Activated CD4-positive, alpha-beta T cell treated with anti-CD3 and anti-CD28 coated beads for 36 hours (primary cell): ENCODE measurements at places on chromosomes 7 and 10. TPM values are rescaled to one million over a fixed set of nuclear protein-coding genes. Genes with fewer than 3 reads are reported as not detected.

The ZCCHC24 gene
- 0.53 TPM for total RNA-seq

The NIPSNAP2 gene
- total RNA-seq = 60.5 TPM

The AKR1D1 gene
- not detected for total RNA-seq

The NRAP gene
- total RNA-seq = not detected

The TAS2R4 gene
- total RNA-seq = 0.62 TPM

The MYPN gene
- not detected for total RNA-seq

The SPDYE8 gene
- total RNA-seq = not detected

The SH2B2 gene
- total RNA-seq = 2.7 TPM

The SRRM3 gene
- not detected for total RNA-seq

The SEMA3D gene
- not detected for total RNA-seq

The TSPAN12 gene
- not detected for total RNA-seq

The JCAD gene
- total RNA-seq = not detected

The MAGI2 gene
- total RNA-seq = 0.05 TPM

The TMEM130 gene
- 0.23 TPM for total RNA-seq

The CPA4 gene
- not detected for total RNA-seq

The PDZD7 gene
- total RNA-seq = 0.28 TPM

The CCDC3 gene
- 0.18 TPM for total RNA-seq

The AVL9 gene
- total RNA-seq = 37.4 TPM

The MYO1G gene
- total RNA-seq = 369 TPM

The AKR1B15 gene
- not detected for total RNA-seq

The SLC18A3 gene
- total RNA-seq = not detected

The ACHE gene
- 0.09 TPM for total RNA-seq

The SYT15B gene
- 0.05 TPM for total RNA-seq

The SLC16A9 gene
- total RNA-seq = 1.4 TPM

The CREB5 gene
- 0.50 TPM for total RNA-seq

The SKIDA1 gene
- 0.54 TPM for total RNA-seq

The WNT8B gene
- total RNA-seq = 0.40 TPM

The TMEM248 gene
- 70.5 TPM for total RNA-seq

The MMD2 gene
- not detected for total RNA-seq

The AFAP1L2 gene
- 2.0 TPM for total RNA-seq

The TLX1 gene
- not detected for total RNA-seq

The TYW1B gene
- 3.9 TPM for total RNA-seq

The GPR37 gene
- not detected for total RNA-seq

The KLHDC10 gene
- total RNA-seq = 13.5 TPM

The TMEM168 gene
- total RNA-seq = 16.7 TPM

The NUDT13 gene
- total RNA-seq = 1.6 TPM

The GSDME gene
- total RNA-seq = 8.5 TPM
